ENCODE measurements at places on chromosomes 1 and 21. TPM values are rescaled to one million over a fixed set of nuclear protein-coding genes. Genes with fewer than 3 reads are reported as not detected.

RPE65 gene
- total RNA-seq, result not detected

MXRA8 gene
- 41.9 TPM for total RNA-seq

DNA sequence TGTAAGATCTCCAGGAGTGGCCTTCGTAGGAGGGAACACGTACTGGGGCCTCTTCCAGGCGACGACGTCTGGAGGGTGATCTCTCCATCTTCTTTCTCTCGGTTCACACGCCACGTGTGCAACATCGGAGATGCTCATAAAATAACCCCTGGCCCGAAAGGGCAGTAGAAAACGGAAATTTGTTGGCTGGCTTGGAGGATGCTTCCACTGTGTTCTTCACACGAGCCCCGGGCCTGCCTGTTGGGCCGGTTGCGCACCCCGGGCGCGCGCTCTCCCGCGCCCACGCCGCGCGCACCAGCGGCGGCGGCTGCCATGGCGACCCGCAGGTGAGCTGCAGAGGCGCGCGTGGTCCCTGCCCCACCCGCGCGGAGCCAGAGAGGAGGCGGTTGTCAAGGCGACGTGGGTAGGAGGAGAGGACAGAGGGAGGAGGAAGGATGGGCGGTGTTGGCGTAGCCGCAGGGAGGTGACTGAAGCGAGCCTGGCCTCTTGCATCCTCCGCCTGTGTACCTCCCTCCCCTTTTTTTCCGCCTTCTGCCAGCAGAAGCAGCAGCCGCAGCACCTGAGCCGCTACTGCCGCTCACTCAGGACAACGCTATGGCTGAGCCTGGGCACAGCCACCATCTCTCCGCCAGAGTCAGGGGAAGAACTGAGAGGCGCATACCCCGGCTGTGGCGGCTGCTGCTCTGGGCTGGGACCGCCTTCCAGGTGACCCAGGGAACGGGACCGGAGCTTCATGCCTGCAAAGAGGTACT is at the start of gene ELAPOR1:
TSS of gene ELAPOR1 (plus strand) at position 526 of the 752 bp plus-strand sequence. CDS start at position 595, 69 bp downstream.
- DNase-seq, result peak; percentile 54

DNA sequence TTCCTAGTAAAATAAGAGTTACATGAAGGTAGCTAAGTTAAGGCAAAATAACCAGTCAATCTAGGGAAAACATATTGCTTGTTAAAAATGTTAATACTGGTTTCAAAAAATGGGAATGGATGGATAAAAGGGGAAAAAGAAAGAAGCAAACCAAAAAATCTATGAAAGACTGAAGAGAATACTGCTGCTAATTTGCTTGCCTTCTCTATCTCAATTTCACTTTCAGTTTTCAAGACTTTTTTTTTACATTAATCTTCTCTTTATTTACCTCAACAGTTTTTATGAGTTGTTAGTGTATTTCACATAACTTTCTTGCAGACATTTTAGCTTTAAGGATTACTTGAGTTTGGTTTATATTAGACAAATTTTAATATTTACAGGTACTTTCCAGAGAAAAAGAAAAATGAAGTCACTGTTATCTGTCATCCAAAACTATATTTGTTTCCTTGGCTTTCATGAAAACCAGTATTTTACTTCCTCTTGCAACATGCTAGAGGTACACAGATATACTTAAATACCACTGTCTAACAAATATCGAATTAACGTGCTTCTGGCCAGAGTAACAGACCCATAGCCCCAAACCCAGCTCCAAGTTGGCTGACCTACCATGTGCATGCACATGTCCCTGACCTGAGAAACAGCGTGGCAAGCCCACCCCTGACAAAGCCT is 70.7 kb downstream of the COL24A1 start:
- no peak for DNase-seq

GRCh38 chr1:183234660-183235476 is 48.8 kb downstream of the LAMC2 start:
- DNase-seq, result peak; percentile 83

DNA sequence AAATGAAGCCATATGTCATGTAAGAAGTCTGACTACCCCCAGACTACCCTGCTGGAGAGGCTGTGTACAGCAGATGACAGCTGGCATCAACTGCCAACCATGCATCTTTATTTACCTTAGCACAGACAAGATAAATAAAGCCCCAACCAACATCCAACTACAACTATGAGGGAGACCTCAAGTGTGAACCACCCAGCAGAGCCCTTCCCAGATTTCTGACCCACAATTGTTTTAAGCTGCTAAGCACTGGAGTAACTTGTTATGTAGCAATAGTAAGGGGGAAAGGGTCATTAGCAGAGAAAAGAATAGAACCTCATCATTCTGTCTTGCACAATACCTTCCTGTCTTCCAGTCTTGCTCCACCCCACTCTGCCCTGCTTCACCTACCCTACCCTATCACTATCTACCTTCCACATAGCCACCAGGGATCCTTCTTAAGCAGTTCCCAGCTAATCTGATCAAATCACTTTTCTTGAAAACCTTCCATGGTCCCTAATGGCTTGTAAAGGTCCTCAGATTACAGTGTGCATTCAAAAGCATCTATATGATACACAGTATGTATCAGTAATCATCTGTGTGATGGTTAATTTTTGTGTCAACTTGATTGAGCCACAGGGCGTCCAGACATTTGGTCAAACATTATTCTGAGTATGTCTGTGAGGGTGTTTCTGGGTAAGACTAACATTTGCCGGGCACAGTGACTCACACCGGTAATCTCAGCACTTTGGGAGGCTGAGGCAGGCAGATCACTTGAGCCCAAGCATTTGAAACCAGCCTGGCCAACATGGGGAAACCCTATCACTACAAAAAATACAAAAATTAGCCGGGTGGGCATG is 19.6 kb upstream of the RBM15 start:
- DNase-seq, result no peak

DNA sequence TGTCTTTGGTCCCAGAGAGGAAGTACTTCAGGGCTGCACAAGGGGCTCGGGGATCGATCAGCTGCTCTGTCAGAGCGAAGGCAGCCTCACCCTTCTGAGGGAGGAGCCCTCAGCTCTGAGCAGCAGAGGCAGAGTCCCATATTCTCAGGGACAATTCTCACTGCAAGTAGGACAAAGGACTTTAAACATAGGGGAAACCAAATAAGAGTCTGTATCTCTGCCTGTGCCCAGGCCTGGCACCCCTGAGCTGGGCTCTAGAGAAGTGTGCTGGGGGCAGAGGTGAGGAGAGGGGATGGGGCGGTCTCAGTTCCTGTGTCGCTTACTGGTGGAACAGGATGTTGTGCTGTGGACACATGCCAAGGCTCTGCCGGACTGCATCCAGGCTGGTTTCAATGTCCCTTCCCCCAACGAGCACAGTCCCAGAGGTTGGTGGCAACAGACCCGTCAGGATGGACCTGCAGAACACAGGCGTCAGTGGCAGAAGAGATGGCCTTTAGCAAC is 76.6 kb downstream of the ABCA4 start:
- DNase-seq, result peak; percentile 82

Data from ureter (tissue), 1 donor.